A549 (cell line): ENCODE measurements at places on chromosomes 13 and 19.

GRCh38 chr13:108272333-108272732 lies 2.8 kb downstream of the TNFSF13B start:
- DNase-seq: no peak

- no peak for DNase-seq
Measured at GRCh38 chr13:90261343-90261742, 1086.1 kb upstream of the MIR17HG start.

DNA sequence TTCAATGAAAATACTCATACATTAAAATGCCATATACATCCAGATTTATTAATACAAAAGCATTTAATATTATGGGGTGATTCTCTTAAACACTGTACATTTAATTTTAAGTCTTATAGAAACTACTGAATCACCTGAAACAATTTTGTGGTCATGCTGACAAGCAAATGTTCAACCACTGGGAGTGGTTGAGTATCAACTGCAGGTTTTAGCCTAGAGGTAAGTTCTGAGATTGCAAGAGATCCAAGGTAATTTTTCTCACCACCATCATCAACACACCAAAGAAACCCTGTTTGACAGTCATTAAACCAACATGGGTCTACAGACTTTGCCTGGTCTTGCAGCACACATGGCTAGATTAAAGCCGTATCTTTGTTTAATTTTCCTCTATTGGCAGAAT lies 196.3 kb downstream of the LHFPL6 start:
- no peak for DNase-seq

GRCh38 chr19:57382806-57383488 lies 6.7 kb upstream of the ZNF548 start:
- no peak for DNase-seq

GRCh38 chr13:106063591-106064313 lies 471.7 kb downstream of the EFNB2 start:
- DNase-seq: no peak

DNA sequence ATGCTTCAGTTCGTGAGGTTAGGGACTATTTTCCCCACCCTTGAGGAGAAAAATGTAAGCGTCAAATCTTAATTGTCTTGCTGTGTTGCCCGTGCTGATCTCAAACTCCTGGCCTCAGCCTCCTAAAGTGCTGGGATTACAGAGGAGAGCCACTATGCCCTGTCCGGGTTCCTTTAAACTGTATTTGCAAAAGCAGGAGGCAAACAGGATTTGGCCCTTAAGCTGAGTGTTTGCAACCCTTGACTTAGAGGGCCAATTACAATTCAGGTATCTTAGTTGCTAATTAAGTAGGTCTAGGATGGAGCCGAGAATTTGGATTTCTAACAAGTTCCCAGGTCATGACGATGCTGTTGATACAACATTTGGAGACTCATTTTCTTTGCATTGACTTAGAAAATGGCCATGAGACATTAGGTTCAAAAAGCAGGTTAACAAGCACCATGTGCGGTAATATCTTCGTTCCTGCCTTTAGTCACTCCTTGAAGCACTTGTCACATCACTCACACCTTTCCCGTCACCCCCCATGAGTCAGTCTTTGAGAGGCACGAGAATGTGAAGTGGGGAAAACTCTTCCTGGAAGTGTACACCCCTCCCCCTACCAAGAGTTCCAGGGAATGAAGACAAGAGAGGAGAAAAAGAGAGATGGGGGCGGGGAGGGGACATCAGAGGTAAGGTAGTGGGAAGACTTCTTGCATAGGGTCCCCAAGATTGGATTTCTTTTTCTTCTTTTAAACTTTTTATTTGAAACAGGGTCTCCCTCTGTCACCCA lies 2.6 kb downstream of the NAPSA start:
- no peak for DNase-seq

DNA sequence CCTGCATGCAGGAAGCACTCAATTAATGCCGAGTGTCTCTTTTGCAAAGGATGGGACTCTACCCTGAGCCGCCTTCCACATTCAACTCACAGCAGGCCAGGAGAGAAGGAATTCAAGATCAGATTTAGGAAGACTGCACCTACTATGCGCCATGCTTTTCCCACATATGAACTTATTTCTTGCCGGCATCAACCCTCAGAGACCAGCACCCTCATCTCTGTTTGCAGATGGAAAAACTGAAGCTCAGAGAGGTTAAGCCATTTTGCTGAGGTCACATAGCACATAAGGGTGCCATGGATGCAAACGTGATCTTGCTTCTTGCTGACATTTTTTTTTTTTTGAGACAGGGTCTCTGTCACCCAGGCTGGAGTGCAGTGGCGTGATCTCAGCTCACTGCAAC lies 14.2 kb upstream of the SEMA6B start:
- DNase-seq: no peak

- no peak for DNase-seq
Measured at GRCh38 chr19:8001651-8001994, 3.8 kb downstream of the ELAVL1 start.

- no peak for DNase-seq
Measured at GRCh38 chr19:6228551-6229215, 51.1 kb downstream of the MLLT1 start.

- peak; percentile 57 for DNase-seq
Measured at GRCh38 chr19:43560687-43561086, 14.6 kb downstream of the XRCC1 start.

GRCh38 chr19:29326351-29326750 lies 113.4 kb upstream of the UQCRFS1 start:
- no peak for DNase-seq

DNA sequence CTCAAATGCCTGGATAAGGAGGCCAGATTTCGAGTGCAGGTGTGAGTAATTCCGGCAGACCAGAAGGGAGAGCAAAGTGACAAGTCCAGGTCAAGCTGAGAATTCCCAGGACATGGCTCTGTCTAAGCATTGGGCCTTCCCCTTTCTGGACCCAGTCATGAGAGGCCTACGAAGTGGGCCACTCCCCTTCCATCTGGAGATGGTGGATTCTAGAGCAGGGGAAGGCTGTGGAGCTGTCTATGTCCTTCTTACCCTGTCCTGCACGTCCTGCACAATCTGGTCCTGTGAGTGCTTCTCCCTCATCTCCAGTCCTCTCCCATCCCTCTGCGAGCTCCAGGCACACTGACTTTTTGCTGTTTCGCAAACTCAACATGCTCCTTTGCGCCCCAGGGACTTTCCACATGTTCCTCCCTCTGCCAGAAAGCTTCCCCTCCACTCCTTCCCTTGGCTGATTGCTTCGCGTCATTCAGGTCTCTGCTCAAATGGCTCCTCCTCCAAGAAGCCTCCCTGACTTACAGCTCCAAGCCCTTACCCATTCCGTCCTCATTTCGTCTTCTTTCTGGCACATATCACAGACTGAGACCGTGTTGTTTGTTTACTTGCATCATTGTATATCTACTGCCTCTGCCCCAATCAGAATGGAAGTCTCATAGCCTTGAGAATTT lies 193.2 kb downstream of the URI1 start:
- no peak for DNase-seq

DNA sequence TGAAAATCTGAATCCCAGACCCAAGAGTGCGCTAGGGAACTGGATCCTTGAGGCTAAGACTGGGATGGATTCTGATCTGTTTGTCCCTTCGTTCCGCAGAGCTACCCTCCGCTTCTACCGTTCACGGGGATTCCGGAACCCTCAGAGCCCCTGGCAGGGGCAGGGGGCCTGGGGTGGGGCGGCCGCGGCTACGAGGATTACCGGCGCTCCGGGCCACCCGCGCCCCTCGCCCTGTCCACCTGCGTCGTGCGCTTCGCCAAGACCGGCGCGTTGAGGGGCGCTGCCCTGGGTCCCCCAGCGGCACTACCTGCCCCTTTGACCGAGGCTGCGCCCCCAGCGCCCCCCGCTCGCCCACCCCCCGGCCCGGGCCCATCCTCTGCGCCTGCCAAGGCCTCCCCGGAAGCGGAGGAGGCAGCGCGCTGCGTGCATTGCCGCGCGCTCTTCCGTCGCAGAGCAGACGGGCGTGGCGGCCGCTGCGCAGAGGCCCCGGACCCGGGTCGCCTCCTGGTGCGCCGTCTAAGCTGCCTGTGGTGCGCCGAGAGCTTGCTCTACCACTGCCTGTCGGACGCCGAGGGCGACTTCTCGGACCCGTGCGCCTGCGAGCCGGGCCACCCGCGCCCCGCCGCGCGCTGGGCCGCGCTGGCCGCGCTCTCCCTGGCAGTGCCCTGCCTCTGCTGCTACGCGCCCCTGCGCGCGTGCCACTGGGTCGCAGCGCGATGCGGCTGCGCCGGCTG lies 7.1 kb downstream of the SPRED3 start:
- no peak for DNase-seq

- peak; percentile 90 for DNase-seq
Measured at GRCh38 chr13:41668130-41668757, 210.9 kb downstream of the RGCC start.

DNA sequence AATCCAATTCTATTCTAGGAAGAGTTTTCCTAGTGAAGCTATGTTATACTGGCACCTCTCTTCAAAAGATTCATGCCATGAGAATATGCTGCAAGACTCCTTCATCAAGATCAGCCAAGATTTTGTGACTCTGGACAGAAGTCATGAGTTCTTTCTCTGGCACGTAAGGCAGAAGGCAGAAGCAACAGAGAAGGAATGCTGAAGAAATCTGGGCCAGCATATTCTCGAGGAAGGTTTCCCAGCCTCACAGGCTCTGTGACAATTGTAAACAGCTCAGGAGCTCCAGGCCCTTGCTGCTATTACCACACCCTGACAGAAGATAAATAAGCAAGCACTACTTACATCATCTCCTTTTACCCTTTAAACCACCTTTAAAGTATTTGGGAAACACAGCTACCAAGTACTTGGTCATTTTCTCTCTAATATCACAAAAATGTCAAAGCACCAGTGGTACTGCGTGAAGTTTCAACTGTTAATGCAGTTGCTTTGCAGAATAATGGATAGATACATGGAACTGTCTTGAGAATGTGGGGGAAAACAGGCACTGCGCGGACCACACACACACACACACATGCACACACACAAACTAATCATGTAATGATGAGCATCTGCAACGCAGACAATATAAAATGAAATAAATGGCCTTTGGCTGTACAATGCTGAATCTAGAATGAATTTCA lies 55.4 kb downstream of the INTS6 start:
- peak; percentile 31 for DNase-seq

DNA sequence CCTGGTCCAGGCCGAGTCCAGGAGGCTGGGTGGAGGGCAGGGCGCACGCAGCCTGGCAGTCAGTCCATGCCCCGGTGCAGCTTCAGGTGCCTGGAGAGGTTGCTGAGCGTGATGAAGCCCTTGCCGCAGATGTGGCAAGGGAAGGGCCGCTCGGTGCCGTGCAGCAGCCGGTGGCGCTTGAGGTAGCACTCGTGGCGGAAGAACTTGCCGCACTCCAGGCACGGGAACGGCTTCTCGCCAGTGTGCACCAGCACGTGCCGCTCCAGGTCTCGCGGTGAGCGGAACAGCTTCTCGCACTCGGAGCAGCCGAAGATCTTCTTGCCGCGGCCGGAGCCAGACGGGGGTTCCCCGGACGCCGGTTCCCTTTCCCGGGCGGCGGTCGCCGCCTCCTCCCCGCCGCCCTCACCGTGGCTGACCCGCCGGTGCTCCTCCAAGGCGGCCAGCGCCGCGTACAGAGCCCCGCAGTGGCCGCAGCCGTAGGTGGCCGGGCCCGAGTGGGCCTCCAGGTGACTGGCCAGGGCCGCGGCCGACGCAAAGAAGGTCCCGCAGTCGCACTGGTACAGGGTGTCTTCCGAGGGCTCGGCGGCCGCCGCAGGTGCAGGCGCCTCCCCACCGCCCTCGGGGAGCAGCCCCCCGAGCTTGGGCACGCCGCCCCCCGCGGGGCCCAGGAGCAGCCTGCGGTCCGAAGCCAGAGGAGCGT lies 6.8 kb downstream of the FIZ1 start:
- DNase-seq: no peak

DNA sequence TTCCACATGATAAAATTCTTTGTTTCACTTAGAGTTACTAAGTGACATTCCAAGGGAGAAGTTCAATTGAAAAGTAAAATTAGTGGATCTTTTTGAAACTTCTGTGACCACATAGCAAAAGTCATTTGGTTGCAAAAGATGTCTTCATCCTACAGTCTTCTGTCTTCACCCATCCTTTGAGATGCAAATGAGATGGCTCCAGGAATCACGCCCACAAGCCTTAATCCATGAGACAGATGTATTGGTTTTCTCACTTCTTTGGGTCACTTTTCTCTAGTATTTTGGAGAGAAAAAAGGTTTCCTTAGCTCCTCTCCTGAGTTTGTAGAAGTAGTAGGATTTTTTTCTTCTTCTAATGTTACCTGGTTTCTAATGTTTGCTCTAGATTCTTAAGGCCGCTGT lies 259.5 kb upstream of the SLC10A2 start:
- no peak for DNase-seq

DNA sequence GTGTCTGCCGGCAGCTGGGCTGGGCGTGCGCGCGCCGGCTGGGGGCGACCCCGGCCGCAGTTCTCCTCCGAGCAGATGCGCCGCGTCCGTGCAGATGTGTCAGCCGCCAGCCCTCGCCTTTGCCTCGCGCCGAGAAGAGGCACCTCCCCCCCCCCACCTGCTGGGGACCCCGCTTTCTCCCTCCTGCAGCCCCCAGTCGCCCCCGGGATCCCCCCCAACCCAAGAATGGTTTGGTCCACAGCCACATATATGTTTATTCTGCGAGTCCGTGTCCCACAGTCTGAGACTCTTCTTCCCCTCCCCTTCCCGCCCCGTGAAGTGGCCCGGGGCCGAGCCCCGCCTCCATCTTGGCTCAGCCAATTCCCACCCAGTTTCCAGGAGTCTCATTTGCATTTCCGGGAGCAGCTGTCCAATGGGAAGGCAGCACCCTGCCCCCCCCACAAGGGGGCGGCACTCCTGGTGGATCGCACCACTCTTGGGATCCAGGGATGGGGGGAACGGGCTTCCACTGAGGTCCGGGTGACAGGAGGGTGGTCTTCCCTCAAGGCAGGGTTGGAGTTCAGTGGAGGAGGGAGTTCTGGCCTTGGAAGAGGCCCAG lies 8.6 kb downstream of the ISOC2 start:
- DNase-seq: peak; percentile 66

GRCh38 chr13:37226971-37227370 lies 121.5 kb upstream of the CSNK1A1L start:
- DNase-seq: no peak
